Left lobe of liver (tissue), 2 donors: ENCODE measurements at places on chromosomes 4 and X. TPM values are rescaled to one million over a fixed set of nuclear protein-coding genes. Genes with fewer than 3 reads are reported as not detected.

DNA sequence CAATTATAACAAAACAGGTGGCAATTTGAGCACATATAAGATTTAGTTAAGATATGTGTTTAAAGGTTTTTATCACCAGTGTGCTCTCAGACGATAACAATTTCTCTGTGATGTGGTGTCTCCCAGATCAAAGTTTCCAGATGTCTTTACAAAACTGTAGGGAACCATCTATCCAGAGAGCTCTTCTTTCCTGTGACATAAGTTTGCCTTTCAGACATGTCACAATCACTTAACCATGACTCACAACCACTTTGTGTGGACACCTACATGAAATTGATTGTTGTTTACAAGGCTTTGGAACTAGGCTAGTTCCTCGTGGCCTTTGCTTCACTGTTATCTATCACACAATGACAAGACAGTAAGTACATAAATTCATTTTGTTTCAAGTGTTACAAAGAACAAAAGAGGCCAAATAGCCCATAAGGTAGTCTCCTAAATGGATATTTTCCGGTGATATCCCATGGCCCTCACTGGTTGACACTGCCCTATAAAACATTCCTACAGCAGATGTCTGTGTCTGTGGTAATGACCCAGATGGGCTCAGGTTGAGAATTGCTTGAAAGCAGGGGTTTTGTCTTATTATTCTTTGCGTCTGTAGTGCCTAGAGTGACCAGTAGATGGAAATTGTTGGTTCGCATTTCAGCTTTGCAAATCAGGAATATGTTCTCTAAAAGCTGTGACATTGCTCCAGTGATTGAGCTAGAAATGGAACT lies 297.8 kb upstream of the FAM241A start:
- DNase-seq: no peak

DNA sequence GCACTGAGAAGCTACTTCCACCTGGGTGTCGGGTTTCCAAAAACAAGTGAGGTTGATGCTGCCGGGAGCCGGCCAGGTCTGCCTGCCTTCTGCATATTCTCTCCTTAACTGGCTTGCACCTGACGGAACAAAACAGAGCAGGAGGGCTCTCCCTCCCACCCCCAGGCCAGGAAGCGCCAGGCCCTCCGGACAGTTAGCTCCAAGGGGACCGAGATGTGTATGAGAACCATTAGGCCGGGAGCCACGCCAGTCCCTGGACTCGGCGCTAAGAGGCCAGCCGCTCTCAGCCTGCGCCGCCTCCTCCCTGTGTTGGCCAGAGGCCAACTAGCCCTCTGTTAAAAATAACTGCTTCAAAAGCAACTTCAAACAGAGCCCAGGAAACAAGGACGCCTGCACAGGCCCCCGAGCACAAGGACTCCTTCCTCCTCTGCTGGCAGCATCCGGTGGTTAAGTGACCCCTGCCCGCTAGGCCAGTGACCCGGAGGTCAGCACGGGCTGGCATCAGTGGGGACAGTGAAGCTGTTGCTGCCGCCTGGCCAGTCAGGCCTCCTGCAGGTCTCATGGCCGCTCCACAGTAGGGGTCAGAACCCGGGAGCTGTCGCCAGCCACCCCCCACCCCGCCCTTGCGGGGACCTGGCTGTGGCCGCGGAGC lies 107.9 kb downstream of the ABLIM2 start:
- peak; percentile 85 for DNase-seq

SPP1 gene
- total RNA-seq: 10.5 TPM

- DNase-seq: no peak
These were observed 7.0 kb upstream of the TRPC5OS start for GRCh38 chrX:111868726-111869638.

GRCh38 chrX:19303256-19303880 lies 40.4 kb upstream of the PDHA1 start:
- no peak for DNase-seq

GRCh38 chrX:25198891-25199290 lies 183.1 kb upstream of the ARX start:
- no peak for DNase-seq

- no peak for DNase-seq
These were observed 54.7 kb downstream of the SLITRK4 start for GRCh38 chrX:143581240-143581639.

- no peak for DNase-seq
These were observed 15.8 kb downstream of the RBM10 start for GRCh38 chrX:47160781-47161180.

GRCh38 chr4:169124661-169125060 lies 114.6 kb upstream of the CBR4 start:
- DNase-seq: peak; percentile 66

DNA sequence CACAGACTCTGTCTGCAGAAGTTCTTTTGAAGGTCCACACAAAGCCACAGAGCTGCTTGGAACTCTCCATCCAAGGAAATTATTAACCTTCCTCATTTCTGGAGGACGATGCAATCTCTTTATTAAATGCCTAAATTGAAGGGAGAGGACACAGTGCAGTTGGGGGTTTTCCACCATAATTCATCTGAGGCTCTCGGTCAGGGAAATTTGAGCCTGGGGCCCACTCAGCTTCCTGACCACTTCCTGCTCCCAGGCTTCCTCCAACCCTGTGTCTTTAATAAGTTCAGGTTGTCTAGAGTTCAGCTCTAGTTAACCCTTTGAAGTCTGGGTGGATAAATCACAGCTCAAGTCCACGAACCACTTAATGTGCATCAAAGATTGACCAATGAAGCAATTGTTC lies 58.5 kb downstream of the PRPS1 start:
- DNase-seq: no peak

TCP11X2 gene
- not detected for total RNA-seq

PLAC1 gene
- total RNA-seq: not detected

TEX11 gene
- not detected for total RNA-seq

DNA sequence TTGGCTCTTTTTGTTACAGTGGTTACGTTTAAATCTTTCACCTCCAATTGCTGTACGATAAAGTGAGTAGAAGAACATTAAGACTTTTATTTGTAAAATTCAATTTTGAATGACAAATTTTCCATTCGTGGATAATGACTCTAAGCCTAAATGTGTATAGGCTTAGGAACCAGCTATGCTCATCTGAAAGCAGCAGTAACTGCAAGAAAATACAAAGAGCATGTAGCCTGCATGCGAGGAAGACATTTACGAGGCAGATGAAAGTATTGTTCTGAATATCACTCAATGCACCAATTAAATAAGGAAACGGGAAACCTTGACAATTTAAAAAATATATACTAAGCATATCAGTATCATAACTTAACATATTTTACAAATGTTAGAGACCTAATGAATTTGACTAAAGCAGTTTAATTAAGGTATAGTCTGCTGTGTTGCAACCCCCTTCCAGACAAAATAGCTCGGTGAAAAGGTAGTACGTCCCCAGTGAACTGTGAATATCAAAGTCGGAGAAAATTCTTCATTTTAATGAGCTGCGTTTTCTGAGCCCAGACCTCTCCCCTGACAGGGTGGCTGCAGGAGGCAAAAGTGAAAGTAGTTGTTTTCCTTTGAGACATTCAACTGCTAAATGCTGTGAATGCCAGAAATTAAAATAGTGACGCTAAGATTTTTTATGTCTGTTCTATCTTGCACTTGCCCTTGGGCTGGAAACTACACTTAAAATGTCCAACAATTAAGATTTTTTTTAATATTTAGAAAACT lies 1236.5 kb upstream of the TENM3 start:
- DNase-seq: no peak

GRCh38 chr4:108240366-108240765 lies 71.6 kb upstream of the LEF1 start:
- DNase-seq: no peak
